ENCODE measurements at places on chromosomes 12 and 14. TPM values are rescaled to one million over a fixed set of nuclear protein-coding genes. Genes with fewer than 3 reads are reported as not detected.

SDR9C7 gene
- total RNA-seq = not detected

CPNE8 gene
- 13.4 TPM for total RNA-seq

HECTD4 gene
- total RNA-seq = 20.2 TPM

KERA gene
- not detected for total RNA-seq

TCL1B gene
- not detected for total RNA-seq

PLXNC1 gene
- total RNA-seq = 4.4 TPM

AKT1 gene
- total RNA-seq = 142 TPM

FAM90A1 gene
- not detected for total RNA-seq

SLC17A8 gene
- not detected for total RNA-seq

ANKRD33 gene
- total RNA-seq = not detected

RD3L gene
- 29.8 TPM for total RNA-seq
